Activated T-helper 1 cell treated with Interleukin-2 at 50 U/mL for 16 hours (primary cell): ENCODE measurements at places on chromosomes 5 and 9.

DNA sequence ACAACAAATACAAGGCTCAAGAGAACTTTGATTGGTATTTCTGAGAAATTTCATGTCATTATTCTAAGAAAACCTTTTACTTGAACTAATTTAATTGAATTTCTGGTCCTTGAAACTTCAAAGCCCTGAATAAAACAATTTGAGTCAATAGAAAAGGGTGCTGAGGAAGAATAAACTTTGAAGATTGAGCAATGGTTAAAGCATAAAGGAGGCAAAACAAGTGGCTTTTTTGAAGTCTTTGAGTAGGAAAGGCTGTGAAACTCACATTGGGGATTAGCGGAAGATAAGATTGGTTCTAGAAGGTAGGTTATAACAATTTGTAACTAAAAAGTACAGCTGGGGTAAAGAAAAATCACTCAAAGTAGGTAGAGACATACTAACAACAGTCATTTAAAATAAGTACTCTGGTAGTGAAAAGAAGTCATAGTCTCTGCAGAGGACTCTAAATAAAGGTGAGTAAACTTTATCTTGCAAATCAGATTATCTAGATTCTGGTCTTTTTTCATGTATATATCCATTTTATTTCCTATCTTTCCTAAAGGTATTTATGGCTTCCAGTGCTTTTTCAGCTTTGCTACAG is 6.4 kb upstream of the PLPP1 start:
- DNase-seq, result no peak

- no peak for DNase-seq
Observed at GRCh38 chr9:135592625-135593024, 31.1 kb downstream of the PAEP start.

DNA sequence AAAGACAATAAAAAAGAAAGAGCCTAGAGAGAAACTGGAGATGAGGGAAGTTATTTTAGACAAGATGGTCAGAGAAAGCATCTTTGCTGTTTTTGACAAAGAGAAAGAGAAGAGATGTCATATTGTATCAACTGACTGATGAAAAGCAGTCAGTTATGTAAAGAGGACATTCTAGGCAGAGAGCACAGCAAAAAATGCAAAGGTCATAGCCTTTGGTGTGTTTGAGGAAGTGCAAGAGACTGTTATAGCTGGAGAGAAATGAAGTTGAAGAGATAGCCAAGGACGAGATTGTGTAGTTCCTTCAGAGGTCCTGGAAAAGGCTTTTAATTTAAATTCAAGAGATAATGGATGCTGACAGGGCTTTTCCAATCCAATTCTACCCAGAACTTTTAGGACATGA is 342.4 kb downstream of the RASEF start:
- DNase-seq, result no peak

DNA sequence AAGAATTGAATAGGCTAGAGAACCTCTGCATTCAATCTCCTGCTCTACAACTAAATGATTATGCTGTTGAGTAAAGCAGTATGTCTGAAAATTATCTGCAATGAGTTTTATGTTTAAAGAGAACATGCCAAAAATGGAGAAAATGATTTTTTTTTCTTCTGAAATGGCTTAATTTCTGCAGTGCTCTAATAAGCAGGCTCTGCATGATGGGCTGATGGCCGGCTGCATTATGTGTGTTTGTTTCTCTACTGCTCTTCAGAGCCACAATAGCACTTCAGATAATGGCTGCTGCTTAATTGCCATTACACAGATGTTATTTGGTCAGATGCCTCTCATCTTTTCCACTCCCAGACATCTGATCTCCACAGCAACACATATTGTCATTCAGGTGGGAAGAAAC is 286.4 kb upstream of the DMAC1 start:
- DNase-seq, result no peak

DNA sequence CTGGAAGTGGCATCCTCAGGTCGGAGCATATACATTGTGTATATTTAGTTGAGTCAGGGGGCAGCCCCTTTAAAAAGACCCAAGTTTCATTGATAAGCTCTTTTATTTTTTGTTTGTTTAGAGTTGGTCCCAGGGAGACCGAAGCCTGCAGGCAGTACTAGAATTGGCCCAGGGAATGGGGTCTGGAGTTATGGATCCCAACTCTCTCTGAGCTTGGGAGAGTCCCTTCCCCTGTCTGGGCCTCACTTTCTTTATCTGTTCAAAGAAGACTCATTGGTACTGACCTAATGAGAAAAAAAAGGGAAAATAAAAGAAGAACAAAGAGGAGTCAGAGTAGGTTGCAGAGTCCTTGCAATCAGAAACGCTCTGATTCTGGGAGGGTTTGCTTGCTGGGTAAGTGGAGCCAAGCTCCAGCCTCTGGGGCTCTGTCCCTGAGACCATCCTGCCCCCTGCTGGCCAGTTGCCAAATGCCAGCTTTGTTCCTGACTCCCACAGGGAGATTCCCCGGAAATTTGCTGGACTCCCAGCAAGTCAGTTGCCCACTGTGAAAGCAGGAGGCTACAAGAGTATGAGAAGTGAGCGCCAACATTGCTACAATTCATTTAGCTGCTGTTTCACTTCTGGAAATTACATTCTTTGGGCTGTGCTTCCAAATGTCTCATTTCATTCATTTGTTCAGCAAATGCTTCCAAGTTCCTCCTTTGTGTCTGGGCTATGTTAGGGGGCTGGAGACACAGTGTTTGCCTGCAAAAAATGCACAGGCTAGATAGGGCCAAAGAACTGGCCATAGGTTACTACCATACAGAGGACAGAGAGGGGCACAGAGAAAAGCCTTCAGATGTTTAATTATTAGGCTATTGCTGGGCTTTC is 156.2 kb downstream of the MELK start:
- peak; percentile 42 for DNase-seq

GRCh38 chr5:164302533-164303235 is 797.3 kb downstream of the MAT2B start:
- DNase-seq, result no peak

GRCh38 chr5:127337876-127338275 is 47.3 kb downstream of the MEGF10 start:
- no peak for DNase-seq

GRCh38 chr9:27441741-27442070 is 82.4 kb upstream of the IFNK start:
- no peak for DNase-seq

GRCh38 chr5:147442224-147442623 is 67.6 kb downstream of the DPYSL3 start:
- no peak for DNase-seq

- no peak for DNase-seq
Observed at GRCh38 chr5:4207486-4207885, 611.9 kb downstream of the IRX1 start.

- DNase-seq, result no peak
Observed at GRCh38 chr9:14455243-14455642, 141.3 kb upstream of the NFIB start.

- no peak for DNase-seq
Observed at GRCh38 chr5:95390812-95391492, at the start of gene FAM81B. FAM81B (plus strand) TSS chr5:95391366; CDS start chr5:95391390, 24 bp downstream.

- peak; percentile 47 for DNase-seq
Observed at GRCh38 chr5:170302653-170303501, 5.3 kb upstream of the LCP2 start.

GRCh38 chr9:9410736-9411135 is 1202.1 kb downstream of the PTPRD start:
- no peak for DNase-seq

DNA sequence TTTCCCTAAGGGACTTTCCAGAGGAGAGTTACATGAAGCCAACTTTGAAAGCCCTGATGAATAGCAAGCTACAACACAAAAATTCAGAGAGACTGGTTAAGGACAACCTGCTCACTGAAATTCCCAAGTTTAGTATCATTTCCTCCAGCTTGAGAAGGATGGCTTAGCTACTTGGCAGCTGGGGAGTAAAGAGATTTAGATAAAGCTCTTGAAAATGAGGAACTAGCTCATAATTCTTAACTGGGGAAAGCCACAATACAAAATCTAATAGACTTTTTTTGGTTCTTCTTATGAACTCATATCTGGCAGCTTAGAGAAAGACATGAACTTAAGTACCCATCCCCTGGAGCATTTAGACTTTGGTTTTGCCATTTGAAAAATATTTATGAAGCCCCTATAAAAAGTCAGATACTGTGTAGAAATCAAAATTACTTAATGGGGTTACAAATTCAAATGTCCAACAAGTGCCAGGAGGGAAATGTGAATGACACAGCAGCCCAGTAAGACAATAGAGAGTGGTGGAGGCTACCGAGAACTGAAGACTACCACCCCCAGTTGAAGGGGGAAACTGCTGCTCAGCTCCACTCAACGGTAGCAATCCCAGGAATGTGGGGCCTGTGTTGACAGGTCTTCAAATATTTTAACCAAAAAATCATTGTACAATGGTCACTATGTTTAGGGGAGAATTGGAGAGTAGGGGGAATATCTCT is 79.4 kb upstream of the ADRB2 start:
- DNase-seq, result no peak

- DNase-seq, result no peak
Observed at GRCh38 chr5:82234885-82235284, 43.3 kb downstream of the RPS23 start.

DNA sequence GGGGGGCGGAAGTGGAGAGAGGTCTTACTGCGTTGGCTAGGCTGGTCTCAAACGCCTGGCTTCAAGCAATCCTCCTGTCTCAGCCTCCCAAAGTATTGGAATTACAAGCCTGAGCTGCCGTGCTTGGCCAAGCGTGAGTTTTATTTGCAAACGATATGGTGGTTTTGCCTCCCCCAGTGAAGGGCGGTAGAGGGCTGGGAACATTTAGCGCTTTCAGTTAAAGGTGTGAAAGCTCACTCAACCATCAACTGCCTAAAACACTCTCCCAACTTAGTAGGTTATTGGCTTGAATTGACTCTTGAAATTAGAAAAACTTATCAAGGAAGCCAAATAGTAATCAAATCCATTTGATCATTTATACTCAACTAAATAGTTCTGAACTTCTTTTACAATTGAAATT is 156.3 kb downstream of the ESM1 start:
- DNase-seq, result no peak

GRCh38 chr9:118222375-118222774 is 518.2 kb downstream of the TLR4 start:
- DNase-seq, result no peak

DNA sequence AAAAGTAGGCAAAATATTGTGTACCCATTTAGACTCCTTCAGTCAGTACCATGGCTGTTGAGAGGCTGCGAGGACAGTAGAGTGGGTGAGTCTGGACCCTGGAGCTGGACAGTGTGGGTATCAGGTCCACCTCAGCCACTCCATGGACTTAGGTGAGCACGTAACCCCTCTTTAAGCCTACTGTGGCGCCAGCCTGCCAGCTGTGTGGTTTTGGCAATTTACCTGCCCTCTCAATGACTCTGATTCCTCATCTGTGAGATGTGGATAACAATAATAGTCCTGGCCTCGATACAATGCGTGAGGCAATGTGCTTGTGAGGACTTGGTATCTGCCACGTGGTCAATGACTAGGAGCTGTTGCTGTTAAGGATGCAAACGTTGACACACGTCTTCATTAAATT is 17.9 kb downstream of the SLC1A3 start:
- no peak for DNase-seq

DNA sequence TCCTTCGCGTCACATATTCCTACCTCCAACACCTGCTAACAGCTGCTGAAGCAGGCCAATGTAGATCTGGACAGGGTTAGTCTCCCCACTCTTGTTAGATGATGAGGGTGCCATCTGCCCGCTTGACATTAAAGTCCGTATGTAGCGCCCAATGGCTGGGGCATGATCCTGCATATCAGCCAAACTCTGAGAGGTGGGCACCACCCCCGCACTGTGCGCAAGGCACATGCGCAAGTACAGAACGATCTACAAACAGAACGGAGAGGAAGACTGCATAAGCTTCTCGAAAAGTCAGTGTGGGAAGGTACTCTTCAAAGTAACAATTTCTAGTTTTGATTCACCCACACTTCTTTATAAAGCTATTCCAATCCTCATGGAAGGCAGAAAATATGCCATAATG is 69.8 kb downstream of the ECPAS start:
- DNase-seq, result no peak

- DNase-seq, result no peak
Observed at GRCh38 chr5:143147902-143148301, 255.6 kb downstream of the NR3C1 start.

DNA sequence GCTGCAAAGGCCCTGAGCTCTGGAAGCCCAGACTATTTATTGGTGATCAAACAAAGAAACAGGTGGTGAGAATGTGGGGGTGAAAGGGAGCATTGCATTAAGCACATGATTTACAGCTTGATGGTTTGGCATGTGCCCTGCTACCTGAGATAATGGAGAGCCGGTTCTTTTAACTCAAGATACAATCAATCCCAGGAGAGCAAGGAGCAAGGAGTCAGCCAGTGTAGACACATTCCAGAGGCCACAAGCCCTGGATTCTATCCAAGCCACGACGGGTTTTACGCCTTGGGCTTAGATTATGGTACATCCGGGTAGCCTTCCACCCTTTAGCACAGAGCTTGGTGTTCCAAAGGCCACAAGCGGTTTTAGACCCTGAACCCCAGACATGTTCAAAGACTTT is 292.2 kb downstream of the CYLC2 start:
- no peak for DNase-seq

DNA sequence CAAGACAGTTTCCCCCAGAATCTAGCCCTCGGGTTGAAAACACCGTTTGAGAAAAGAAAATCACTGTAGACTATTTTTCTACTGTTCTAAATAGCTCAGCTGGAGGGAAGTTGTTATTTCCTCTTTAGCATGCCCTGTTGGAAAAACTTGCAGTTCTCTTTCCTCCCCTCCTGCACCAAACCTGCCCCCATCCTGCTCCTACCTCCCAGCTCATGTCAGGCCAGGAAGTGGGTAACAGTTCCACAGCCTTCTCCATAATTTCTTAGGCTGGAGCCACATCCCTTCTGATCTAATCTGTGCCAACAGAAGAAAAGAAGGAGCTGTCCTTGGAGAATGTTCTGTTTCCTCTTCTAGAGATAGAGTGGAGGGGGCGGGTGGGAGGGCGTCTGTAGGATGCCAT is 437.7 kb downstream of the SPOCK1 start:
- DNase-seq, result no peak

GRCh38 chr5:137215780-137216179 is 283.3 kb downstream of the SPOCK1 start:
- DNase-seq, result no peak

DNA sequence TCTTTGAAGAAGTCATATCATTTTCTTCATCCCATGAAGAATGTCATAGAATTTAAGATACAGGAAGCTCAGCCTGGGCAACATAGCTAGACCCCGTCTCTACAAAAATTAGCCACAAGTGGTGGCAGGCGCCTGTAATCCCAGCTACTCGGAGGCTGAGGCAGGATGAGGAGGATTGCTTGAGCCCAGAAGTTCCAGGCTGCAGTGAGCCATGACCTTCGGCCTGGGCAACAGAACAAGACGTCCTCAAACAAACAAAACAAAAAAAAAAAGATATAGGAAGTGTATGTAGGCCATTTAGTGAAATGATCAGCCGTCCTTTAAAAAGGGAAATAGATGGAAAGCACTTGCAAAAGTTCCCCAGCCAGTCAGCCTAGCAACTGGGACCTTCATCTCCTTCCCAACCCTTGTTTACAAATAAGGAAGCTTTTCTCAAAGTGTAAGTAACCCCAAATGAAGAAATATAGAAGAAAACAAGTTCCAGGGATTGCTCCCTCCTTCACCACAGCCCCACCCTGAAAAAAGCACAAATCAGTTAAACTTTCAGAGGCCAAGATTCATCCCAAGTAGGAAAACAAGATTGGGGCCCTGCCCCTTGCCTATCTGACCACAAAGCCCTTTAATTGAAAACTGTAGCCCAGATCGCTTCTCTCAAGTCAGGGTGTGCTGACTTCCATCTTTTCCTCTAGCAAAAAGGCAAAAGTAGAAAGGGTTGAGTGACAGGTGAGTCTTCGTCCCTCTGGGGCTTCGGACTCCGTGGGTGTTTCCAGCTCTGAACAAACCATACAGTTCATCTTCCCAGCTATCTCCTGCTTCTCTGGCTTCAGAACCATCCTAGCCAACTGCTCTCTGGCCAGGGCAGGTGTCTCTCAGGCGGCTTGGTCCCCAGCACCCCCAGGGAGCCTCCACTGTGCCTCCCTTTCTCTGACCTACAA is 1.2 kb downstream of the SLC31A2 start:
- no peak for DNase-seq
